Neural crest cell (in vitro differentiated cells): ENCODE measurements at places on chromosomes 2 and 18.

DNA sequence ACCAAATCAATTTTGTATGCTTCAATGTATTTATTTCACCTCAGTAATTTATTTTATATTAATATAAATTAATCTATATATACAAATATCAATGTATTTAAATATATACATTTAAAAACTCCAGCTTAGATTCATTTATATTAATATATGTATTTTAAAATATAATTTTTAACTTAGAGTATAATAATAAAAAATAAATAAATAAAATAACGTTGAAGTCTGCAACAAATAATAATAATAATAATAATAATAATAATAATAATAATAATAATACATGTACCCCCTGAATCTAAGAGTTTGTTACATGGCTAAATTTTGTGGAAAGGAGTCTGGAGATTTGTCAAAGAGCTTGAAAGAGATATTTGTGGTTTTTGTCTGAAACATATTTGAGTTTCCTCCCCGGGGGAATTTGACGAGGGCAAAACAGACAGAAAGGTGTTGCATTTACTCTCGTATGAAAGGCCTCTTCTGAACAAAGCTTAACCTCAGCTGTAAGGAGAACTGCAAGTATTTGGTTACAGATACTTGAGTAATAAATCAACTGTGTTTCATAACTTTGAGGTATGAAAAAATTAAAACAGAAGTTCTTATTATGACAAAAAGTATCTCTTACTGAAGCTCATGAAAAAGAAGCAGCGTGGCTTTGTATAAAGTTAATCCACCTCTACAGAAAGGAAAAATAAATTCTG is 93.4 kb downstream of the CDH19 start:
- DNase-seq = no peak

DNA sequence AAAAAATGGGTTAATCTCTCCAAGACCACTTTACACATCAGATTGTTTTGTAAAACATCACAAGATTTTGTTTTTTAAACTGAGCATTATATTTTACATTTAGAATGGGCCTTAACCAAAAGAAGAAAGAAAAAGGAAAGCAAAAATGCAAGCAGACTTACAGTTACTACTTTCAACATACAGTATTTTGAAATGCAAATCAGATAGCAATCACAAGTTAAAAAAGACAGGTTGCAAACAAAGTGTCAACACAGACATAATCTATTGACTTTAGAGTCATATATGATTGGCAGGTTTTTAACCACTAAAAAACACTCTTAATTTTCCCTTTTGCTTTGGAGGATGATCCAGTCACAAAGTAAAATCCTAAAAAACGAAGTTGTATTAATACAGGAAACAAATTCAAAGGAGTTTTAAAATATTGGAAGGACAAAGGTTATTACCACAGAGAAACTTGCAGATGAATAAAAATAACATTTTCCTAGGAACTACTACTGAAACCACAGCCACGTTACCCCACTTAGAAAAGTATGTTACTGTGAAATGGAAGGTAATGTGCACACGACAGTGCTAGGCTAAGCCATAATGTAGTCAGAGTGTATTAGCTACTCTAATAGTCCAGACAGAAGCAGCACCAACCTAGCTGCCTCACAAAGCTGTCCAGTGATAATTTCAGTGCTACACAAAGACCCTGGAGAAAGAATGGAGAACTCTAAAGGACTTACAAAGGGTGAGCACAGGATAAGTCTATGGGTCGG is 22.9 kb downstream of the DARS1 start:
- no peak for DNase-seq

DNA sequence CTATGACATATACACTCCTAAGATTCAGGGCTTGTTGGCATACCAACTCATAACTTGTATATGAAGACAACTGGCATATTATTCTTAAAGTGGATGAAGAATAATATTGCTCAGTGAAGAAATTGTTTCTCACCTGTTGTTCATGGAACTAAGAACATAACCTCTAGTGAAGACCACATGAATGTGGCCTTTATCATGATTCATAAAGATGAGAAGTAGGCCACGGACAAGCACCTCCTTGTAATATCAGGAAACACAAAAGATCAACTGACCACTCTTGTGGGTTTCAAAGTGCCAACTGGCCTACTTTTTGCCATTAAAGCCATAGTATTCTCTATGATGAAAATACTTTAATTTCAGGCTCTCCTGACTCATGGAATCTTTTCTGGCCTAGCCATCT is 407.4 kb downstream of the GRB14 start:
- DNase-seq = no peak

GRCh38 chr18:14179306-14179705 is 47.1 kb upstream of the ZNF519 start:
- DNase-seq = no peak

- no peak for DNase-seq
Measured at GRCh38 chr2:77479395-77479794, 42.8 kb downstream of the LRRTM4 start.

DNA sequence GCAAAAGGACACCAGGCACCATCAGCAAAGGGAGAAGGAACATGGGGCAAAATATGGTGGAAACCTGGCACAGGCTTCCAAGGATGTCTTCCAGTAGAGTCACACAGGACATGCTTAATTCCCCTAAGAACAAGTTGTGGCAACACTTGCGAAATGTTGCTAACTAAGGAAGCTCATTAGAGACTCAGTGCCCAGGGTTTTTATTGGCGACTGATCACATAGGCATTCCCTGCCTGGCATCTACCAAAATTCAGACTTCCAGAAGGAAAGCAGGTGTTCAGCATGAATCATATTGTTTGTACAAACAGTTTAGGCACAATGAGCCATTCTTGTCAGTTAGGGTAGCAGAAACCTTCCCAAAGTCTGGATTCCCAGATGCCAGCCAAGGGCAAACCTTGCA is 25.7 kb downstream of the SLC4A1AP start:
- DNase-seq = no peak

- DNase-seq = no peak
Measured at GRCh38 chr18:21315741-21316197, 73.7 kb downstream of the GREB1L start.

DNA sequence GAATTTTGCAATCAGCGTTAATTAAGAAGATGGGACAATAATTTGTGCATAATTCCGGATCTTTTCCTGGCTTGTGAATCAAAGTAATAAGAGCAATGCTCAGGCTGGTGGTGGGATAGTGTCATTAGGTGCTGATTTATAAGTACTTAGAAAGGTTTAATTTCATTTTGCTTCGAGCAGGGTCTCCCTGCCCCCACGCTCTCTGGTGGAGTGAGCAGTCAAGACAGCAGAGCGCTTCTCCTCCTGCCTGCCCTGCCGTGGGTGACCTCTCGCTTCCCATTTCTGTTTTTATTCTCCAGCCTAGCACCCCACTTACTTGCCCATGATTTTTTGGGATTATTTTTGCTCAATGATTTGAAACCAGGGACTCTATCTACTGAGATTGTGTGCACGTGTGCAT is 7.1 kb downstream of the ASB18 start:
- no peak for DNase-seq
